ENCODE measurements at places on chromosomes 7 and 10.

GRCh38 chr10:11004144-11005077 lies 13.3 kb upstream of the CELF2 start:
- no peak for DNase-seq

- peak; percentile 22 for DNase-seq
Measured at GRCh38 chr10:43204943-43205671, 61.8 kb downstream of the RASGEF1A start.

GRCh38 chr7:30880941-30881340 lies 30.7 kb upstream of the AQP1 start:
- DNase-seq, result no peak

DNA sequence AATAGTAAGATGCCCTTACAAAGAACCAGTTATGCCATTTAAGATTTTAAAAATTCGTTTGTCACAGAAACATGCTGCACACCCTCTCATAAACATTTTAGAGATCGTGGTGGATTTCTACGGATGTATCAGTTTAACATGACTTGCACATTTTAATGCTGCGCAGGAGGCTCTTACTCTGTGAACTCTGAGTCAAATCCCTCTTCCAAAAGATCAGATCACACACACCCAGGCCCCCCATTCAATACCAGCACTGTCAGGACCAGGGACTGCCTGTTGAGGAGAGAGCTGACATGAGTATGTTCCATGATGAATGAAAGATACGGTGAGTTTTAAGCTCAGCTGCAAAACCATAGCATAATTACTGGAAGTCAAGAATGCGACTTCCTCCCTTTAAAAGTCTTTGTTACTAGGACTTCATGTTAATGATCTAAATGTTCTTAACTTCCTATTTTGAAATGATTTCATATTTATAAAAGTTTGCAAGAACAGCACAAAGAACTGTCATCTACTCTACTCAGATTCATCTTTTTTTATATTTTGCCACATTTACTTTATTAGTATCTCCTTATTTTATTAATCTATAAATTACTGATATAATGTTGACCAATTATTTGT lies 500.2 kb downstream of the GLRX3 start:
- DNase-seq, result no peak

- no peak for DNase-seq
Measured at GRCh38 chr7:78176171-78176570, 377.6 kb downstream of the PHTF2 start.

DNA sequence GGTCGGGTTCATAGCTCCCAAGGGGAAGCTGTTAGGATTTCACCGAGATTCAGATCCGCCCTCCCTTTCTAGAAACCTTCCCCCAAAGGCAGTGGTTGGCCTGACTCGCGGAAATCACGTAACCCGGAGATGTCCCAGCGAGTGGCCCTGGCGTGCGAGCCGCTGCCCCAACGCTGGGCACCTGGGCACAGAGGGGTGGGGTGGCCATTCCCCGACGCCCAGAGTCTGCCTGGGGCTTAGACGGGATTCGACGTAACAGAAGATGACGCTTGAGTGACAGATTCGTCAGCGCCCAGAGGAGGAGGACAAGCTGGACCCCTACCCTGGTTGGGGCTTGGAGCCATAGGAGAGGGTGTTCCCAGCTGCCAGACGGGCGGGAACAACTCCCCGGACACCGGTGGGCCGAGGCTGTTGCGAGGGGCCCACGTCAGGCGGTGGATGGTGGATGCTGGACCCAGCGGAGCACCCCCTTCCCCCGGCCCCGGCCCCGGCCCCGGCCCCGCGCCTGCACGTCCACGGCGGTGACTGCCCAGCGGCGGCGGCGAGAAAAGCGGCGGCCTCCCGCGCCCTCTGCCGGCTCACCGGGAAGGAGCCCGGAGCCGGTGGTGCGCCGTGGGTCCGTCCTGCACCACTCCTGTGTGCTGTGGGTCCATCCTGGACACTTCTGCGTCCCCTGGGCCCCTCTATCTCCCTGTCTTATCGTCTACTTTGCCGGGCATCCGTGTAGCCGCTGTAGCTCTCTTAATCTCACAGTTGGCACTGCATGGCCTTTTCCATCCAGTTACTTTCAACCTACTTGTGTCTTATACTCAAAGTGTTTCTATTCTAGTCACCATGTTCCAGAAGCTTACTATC lies 35.4 kb upstream of the KNDC1 start:
- DNase-seq, result no peak

- DNase-seq, result no peak
Measured at GRCh38 chr7:92260248-92260781, 14.5 kb downstream of the ANKIB1 start.

- no peak for DNase-seq
Measured at GRCh38 chr10:35442028-35442427, 105.7 kb downstream of the CCNY start.

GRCh38 chr10:34206078-34206934 lies 608.8 kb downstream of the PARD3 start:
- no peak for DNase-seq

DNA sequence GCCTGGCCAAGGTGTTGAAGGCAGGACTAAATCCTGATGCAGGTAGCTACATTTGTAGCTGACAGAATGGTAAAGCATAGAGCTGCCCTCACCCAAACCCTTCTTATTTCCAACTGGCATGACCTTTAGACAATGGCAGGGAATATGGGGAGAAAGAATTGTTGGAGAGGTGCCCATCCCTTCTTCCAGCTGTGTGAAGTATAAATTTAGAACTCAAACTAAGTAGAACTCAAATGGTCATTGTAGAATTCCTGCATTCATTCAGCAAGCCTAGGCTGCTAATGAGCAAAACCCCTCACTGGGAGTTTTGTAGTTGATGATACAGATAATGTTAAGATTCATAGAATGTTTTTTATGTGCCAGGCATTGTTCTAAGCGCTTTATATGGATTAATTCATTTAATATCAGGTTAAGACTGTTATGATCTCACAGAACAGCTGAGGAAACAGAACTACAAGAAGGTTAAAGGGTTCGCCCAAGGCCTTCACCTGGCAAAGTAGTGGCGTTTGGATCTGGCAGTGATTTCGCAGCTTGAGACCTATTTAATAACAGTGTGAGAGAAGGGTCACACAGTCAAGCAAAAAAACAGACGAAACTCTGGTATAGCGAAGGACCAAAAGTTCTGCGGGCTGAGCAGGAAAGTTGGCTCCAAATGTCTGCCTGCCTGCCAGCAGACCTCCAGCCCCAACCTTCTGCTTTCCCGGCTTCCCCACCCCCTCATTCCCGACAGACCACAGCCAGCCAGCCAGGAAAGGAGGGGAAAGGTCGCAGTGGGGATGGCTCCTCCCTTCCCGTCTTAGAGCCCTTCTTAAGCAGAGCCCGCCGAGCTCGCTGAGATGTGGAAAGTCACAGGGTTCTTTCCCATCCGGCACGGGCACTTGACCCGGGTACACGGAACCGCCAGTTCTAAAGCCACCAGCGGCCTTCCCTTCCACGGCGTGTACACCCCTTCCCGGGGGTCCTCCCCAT lies 1.6 kb upstream of the HILPDA start:
- DNase-seq, result no peak

GRCh38 chr10:78595269-78595619 lies 473.5 kb upstream of the ZMIZ1 start:
- DNase-seq, result no peak

DNA sequence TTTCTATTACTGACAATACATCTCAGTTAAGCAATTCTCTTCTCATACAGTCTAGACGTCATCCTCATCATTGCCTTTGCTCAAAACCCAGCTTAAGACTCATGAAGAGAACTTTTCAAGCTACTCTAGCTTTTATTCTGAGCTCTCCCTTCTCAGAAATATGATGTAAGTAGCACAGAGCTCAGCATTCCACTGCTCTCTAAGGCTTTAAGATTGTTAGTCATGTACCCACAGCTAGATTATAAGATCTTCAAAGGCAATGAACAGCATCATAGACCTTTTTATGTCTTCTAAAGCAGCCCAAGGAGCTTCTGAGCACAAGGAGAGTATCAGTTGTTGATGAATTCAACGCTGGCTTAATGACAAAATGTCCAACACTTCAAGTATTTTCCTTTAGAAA lies 119.3 kb downstream of the NRP1 start:
- no peak for DNase-seq

DNA sequence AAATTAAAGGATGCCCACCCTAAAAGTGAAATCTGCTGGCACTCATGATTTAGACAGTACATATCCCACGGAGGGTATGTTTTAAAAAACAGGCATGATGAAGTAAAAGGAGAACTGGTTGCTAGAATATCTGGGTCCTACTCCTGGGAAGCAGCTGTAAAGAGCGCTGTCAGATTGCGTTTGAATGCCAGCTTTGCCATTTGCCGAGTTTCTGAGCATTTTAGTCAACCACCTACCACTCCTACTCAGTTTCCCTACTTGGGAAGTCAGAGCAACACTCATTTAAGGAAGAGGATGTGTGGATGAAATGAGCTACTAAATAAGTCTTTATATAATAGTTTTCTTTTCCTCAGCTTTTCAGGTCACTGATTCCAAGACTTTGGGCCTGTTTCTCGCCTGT lies 1.1 kb upstream of the UMAD1 start:
- DNase-seq, result no peak

DNA sequence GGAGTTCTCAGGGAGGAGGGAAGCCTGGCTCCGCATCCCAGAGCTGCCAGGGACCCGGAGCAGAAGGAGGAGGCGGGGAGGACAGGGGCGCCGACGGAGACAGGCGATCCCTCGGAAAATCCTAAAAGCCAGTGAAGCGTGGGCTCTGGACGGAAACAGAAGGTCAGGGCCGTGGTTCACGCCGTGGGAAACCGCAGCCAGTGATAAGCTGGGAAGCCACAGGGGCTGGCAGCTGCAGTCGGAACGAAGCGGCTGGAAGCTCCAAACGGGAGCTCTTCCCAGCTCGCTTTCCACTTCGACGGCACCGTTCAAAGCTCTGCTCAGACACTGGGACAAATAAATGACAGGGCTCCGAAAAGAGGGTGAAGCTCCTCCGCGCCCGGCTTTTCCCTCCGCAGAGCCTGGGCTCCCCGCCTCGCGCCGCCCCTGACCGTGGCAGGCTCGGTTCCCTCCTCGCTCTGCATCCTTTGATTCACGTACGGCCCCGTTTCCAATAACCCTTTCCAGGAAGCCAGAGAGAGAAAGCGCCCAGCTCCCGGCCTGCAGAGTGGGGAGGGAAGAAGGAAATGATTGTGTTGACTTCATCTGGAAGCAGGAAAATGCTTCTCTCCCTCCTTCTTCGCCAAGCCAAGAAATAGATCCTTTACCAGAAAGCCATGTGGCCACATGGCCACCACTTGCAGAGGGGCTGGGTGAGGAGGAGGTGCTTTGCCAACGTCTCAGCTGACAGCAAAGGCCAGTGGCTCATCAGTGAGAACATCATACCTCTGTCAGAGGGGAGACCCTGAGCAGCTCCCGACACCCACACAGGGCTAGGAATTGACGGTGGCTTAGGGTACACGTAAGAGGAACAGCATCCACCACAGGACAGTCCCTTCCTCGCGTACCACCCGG lies 57.4 kb downstream of the ADRB1 start:
- DNase-seq, result no peak

GRCh38 chr7:32206987-32207386 lies 136.8 kb upstream of the PDE1C start:
- DNase-seq, result no peak

DNA sequence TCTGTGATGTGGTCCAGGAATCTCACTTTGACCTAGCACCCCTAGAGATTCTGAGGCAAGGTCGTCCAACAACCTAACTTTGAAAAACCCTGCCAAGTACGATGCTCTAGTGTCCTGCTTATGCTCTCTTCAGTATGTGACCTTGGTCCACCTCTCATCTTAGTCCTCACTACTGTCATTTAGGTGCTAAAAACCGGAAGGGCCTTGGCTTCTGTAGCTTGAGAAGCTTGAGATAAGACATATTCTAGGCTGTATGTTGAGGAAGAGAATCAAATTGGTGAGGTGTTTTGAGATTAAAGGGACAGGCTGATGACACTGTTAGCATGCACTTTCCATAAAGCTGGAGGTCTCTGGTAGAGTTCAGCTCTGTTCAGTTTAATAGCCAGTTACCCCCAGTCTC lies 57.0 kb upstream of the MTPN start:
- no peak for DNase-seq

Data from activated CD4-positive, alpha-beta T cell treated with anti-CD3 and anti-CD28 coated beads for 1 hour (primary cell).